ENCODE measurements at places on chromosomes 2 and 18.
A peak's percentile ranks its signal among the peaks of the same experiment; 100 is the strongest.

DNA sequence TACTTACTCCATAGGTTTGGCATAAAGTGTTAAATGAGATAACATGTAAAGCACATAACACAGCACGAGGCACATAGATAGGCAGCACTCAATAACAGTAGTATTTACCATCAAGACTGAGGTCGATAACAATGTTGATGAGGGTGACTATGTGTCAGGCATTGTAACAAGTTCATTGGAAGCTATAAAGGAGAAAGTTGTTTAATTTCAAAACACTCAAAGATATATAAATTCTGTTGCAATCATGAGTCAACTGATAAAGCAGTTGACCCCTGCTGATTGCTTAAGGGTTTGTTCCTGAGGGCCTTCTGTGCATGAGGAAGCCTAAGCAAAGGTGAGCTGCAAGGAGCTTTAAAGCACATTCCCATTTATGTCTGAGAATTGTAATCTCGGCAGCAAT is 760.5 kb downstream of the SATB2 start:
- no peak for DNase-seq

DNA sequence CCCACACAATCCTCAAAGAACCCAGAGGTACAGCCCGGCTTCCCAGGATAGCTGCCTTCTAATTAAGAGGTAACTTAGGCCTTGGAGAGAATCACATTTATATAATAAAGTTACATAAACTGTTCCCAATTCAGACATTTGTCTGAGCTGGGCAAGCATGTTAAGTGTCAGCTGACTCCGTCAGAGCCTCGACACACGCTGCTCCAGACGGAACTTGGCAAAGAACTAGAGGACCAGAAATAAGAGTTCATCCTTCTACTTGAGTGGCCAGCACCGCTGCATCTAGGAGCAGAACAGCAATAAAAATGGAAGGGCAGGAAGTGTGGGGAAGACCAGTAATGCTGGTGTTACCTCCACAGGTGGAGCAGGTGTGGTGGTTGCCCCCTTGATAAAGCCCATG is 80.5 kb downstream of the MYO5B start:
- no peak for DNase-seq

DNA sequence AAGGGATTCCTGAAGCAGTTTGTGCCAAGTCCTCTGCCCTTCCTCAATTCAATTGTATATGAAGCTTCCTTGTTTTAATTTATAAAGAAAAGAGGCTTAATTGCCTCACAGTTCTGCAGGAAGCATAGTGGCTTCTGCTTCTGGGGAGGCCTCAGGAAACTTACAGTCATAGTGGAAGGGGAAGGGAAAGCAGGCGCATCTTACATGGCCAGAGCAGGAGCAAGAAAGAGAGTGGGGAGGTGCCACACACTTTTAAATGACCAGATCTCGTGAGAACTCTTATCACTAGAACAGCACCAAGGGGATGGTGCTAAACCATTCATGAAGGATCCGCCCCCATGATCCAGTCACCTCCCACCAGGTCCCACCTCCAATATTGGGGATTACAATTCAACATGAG is 114.2 kb downstream of the SGPP2 start:
- no peak for DNase-seq

- no peak for DNase-seq
Observed at GRCh38 chr2:200863782-200864175, 679 bp downstream of the CLK1 start.

DNA sequence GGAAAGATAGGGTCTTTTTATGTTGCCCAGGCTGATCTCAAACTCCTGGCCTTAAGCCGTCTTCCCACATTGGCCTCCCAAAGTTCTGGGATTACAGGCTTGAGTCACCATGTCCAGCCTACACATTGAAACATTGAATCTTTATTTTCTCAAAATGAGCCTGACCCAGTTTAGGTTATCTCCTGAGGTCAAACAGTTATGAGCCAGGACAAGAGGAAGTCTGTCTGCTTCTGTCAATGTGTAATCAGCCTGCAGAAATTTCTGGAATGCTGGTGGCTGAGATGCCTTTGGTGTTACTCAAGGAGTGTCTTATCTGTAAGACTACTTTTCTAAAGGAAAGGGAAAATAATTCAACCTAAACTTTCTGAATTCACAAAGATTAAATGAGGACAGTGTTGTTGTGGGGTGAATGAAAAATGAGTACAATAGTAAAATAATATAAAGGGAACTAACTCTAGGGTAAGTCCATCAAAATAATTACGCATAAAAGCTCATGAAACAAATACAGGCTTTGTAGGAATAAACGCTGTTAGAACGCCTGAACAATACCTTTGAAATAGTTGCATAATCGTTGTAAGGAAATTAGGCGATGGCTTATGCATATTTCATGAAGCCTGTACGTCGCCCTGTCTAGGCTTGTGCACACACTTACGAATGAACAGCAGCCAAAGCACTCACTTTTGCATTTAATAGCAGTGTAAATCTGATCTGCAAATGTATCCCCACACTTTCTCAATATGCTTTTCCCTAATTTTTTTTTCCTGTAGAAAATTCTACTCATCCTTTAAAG is 260.8 kb downstream of the RDH14 start:
- peak; percentile 68 for DNase-seq

DNA sequence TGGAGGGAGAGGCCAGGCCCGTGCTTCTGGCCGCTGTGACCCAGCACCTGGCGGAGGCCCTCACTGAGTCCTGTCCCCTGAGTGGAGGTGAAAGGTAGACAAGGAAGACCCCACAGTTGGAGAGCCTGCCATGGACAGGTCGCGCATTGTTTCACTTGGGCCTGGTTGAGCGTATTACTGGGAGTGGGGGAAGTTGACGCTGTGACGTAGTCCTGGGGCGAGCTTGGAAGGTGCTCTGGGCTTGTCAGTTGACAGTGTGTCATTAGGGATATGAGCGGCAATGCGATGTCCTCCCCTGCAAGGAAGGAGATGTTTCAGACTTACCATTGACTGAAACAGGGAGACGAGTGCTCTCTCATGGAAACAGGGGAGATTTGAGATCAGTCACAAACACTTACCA is 127.1 kb downstream of the SH3RF3 start:
- no peak for DNase-seq

DNA sequence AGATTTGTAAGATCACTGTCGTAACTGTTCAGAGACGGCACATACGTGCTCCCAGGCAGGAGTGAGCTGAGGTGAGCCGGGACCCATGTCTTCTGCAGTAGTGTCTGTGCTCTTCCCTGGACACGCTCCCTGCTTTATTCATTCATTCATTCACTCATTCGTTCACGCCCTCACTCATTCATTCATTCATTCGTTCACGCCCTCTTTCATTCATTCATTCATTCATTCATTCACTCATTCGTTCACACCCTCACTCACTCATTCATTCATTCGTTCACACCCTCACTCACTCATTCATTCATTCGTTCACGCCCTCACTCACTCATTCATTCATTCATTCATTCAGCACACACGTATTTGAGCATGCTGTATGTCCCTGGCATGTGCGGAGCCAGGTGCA is 207.0 kb downstream of the GLI2 start:
- no peak for DNase-seq

DNA sequence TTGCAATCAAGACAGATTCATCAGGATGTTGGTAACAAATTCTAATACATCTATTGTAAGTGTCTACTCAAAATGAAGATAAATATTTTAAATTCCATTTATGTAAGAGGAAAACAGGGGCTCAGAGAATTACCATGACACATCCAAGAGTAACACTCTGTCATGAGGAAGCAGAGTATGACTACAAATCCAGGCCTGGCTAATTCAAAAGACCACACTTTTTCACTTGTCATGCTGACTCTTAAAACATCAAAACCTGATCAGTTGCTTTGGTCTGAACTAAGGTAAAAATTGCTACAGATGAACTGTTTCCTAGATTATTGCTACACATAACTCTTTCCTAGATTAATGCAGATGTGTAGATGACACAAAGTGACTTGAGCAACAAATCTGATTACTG is 880.6 kb downstream of the TSN start:
- DNase-seq = no peak

- no peak for DNase-seq
Observed at GRCh38 chr2:101303688-101304087, 4.8 kb downstream of the RNF149 start.

- no peak for DNase-seq
Observed at GRCh38 chr2:161008311-161008710, 151.9 kb upstream of the TANK start.

GRCh38 chr2:191894681-191895147 is 47.8 kb upstream of the CAVIN2 start:
- DNase-seq = peak; percentile 27

GRCh38 chr18:63004466-63005089 is 289.2 kb downstream of the PHLPP1 start:
- no peak for DNase-seq

GRCh38 chr2:231781798-231782726 is 980 bp upstream of the PDE6D start:
- no peak for DNase-seq

- no peak for DNase-seq
Observed at GRCh38 chr18:23458830-23459529, 5.9 kb downstream of the RIOK3 start.

DNA sequence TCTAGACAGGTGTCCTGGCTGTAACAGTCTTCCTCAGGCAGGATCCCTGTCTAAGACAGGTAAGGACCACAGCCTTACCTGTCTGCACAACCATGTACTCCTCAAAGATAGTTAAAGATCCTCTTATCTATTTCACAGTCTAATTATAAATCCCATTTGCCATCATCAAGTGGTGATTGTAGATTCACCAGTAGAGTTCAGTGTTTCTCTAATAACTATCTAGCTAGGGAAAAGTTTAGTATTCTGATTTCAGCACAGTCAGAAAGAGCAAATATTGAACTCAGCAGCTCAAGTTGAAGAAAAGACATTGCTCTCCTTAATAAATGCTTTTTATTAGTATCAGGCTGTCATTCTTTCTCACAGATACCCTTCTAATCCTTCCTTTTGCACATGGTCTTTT is 1305.5 kb upstream of the NXPH2 start:
- no peak for DNase-seq

- no peak for DNase-seq
Observed at GRCh38 chr2:24986372-24986771, 14.6 kb upstream of the DNAJC27 start.

DNA sequence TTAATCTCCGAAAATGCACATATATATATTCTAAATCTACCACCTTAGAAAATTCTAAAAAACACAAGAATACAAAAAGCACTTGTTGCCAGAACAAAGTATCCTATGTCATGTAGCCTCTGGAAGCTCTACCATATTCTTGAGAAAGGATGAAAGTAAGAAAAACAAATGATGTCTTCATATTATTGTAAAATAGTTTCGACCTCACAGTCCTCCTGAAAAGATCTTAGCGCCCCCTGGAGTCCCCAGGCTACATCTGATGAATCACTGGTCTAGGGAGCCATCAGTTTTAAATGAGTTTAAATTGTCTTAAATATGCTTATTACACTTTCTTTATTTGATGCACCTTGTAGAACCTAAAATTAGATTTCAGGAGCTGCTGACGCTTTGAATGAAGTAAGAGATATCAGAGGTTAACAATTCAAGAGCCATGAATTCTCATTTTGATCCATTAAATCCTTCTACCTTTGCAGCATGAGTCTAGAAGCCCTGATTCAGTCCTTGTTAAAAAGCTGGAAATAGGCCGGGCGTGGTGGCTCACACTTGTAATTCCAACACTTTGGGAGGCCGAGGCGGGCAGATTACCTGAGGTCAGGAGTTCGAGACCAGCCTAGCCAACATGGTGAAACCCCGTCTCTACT is 138.8 kb downstream of the MCFD2 start:
- no peak for DNase-seq

DNA sequence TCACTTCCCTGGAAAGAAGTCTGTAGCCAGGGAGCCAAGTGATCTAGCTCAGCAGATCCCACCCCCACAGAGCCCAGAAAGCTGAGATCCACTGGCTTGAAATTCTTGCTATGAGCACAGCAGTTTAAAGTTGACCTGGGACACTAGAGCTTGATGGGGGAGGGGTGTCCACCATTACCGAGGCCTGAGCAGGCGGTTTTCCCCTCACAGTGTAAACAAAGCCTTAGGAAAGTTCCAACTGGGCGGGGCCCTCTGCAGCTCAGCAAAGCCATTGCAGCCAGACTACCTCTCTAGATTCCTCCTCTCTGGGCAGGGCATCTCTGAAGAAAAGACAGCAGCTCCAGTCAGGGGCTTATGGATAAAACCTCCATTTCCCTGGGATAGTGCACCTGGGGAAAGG is 887.2 kb upstream of the LRATD1 start:
- no peak for DNase-seq

DNA sequence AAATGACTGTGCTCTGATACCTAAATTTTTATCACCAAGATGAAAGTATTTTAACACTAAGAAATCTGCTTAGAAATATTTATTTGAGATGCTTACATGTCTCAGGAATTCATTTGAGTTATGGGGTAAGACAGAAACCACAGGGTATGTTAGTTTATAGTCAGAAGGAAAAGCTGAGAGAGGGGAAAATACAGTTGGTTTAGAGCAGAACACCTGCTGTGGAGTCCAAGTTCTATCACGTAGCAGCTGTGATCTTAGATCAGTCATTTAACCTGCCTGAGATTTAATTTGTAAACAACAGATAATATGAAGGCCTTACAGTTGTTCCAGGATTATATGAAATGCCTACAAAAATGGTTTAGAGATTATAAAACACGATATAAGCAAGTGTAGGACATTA is 29.0 kb downstream of the PDE6D start:
- no peak for DNase-seq

DNA sequence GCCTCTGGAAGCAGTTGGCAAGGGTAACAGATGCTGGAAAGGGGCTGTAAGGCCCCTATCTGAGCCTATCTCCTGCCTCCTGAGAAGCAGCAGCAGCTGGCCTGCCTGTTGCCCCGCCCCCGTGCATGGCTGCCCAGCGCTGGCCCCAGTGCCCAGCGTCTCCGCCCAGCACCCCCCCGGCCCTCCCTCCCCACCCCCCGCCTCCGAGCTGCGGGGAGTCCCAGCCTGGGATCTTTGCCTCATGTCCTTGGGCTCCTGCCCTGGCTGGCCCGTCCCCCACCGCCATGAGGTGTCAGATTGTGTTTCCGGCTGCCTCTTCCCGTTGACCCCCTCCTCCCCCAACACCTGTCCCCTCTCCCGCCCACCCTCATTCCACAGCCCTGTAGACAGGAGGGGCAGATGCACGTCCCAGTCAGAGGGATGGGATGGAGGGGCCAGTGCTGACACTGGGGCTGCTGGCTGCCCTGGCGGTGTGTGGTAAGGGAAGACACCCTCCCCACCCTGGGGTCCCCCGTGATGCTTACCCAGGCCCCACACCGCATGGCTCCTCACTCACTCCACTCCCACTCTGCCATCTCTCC is at the start of gene CHRND:
Gene CHRND (plus strand): TSS at position 370 of the 581 bp plus-strand sequence. CDS start 56 bp downstream, at position 426.
- DNase-seq = no peak

DNA sequence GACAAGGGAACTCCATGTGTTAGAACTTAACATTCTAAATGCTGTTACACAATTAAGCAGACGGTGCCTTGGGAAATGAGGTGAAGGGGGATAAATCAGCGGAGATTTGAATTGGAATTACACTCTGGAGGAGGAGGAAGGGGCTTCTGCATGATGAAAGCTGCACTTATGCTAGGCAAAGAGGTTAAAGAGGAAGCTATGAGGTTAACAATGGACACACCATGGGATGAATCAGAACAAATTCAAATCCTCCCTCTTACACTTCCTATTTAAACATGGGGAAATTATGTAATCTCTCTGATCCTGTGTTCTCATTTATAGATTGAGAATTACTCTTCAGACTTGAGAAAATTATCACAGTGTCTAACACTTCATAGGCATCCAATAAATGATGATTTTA is 121.5 kb upstream of the SIX2 start:
- DNase-seq = no peak

- DNase-seq = no peak
Observed at GRCh38 chr2:16005816-16006536, 65.6 kb downstream of the MYCN start.

All from AG04450 (cell line).